ENCODE measurements at places on chromosomes 2 and 18.
A peak's percentile ranks its signal among the peaks of the same experiment; 100 is the strongest.

DNA sequence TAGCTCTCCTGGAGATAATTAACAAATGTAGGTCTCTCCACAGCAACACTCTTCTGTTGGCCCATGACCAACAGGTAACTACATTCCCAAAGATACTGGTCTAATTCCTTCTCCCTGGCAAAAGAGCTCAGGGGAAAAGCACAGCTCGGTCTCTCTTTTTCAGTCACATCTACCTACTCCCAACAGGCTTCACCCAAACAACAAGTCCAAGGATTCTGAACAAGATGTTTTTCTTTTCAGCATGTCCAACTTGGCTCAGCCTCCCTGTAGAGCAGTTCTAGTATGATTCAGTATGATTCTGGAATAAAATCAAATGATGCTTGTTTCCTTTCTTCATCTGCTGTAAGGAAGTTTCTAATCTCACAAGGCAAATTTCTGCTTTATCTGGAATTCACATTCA, 1704.8 kb upstream of the PIK3C3 start:
- DNase-seq, result no peak

DNA sequence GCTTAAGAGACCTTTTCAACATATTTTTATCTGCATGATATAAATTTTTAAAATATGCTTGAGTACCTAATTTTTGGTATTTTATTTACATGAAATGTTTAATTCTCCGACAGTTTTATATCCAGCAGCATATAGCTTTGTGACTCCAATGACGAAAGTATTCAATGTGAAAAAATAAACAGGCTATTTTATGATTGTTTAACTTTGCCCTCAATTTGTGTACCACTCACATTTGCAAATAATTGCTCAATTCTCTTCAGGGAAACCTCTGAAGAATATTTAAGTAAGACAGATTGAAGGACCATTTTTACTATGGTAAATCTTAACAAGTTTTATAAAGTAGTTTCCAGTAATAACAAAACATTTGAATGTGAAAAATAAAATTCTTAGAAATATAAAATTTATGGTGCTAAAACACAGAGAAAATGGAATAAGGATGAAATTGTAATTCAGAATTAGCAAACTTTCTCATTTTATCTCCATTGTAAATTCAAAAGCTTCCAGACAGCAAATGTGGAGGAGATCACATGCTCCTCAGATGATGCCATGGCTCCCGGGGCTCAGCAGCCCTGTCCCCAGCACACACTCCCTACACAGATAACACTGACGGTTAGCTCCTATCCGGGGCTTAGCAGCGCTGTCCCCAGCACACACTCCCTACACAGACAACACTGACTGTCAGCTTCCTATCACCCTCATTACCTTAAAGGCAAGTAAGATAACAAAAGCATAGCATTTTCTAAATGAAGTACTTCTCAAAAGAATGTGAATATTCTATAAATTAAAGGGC, 39.7 kb downstream of the SH3YL1 start:
- DNase-seq, result no peak

DNA sequence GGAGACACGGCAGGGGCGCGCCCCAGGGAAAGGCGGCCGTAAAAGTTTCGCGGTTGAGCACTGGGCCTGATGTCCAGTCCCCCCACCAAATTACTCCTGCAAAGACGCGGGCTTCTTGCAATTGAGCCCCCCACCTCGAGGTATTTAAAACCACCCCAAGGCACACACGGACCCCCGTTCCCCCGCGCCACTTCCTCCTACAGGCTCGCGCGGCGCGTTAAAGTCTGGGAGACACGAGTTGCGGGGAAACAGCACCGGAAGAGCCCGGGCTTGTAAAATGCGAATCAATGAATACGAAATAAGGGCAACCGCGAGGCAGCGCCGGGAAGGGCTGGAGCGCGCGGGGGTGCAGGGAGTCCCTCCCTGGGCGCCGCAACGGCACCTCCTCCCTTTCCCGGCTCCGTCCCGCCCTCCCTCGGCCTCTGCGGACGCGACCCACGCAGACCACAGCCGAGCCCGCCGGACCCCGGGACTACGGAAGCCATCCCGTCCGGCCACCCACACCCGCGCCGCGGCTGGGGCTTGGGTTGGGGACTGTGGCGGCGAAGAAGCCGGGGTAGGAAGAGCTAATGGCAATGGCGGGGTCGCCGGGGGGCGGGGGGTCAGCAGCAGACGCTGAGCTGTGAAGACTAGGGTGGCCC, 918 bp upstream of the NETO1 start:
- no peak for DNase-seq

GRCh38 chr2:95380280-95380679, 22.2 kb upstream of the FAHD2A start:
- DNase-seq, result no peak

DNA sequence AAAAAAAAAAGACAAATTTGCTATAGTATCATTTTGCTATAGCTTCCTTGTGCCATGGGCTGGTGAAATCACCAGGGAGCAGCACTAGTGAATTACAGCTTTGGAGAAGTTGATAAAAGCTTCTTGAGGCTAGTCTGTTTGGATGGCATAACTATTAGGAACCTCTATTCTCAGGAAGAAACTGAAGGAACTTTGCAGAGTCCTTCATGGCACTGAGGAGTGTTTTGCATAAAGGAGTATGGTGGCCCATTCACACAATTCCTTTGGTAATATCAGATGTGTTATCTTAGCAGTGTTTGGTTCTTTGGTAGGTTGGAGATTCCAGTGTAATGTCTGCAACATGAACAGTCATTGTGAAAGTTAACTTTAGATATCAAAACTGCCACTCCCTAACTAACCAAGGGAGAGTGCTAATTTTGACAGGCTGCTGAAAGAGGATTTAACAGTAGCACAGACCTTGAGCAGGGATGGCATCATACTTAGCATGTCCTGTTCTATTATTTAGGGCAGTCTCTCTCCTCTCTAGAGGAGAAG, 76.6 kb upstream of the ZFP36L2 start:
- DNase-seq, result no peak

- no peak for DNase-seq
These were observed 27.7 kb upstream of the ELOA2 start for GRCh38 chr18:47063096-47063495.

DNA sequence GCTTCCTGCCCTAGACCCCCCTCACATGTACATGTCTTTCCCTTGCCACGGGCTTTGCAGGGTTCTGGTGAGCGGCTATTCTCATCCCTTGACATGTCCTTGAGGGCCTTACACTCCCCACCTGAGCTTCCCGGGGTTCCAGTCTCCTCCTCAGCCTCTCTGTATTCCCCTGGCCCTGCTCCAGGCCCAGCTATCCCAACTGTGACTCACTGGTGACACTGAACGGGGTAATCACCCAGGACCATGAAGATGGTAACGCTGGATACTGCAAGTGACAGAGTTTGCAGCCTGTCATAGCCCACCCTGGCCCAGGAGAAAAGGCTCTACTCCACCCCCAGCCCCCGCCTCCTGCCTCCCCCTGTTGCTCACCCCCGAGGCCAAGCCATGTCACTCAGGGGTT, 27.3 kb downstream of the KIF3C start:
- no peak for DNase-seq

GRCh38 chr2:237120916-237121315, 35.2 kb downstream of the COPS8 start:
- DNase-seq, result no peak

GRCh38 chr18:73952296-73952946, 195.2 kb downstream of the FBXO15 start:
- no peak for DNase-seq

DNA sequence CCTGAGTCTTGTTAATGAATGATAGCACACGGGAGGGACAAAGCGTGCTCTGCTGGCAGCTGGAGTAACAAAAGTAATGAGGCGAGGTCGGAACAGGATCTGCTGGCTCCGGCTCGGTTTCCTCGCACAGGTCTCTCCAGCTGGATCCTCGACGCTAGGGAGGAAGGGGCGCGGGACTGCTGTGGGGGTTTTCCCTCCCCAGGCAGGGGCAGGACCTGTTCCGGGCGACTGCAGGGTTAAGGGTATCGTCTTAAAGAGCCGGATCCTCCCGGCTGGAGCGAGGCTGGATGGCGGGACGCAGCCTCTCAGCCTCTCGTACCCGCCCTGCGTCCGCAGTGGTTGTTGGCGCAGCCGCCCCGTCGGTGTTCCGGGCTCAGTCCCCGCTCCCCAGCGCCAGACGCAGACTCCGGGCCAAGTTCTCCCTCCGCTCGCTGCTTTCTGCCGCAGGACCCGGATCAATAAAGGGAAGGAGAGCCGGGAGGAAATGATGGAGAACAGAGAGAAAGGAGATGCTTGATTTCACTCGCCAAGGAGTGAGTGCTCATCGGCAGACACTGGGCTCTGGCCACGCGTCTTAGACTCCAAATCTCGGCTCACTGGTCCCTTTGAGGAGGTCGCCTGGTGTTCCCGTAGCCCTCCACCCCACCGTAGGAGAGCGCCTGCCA, 1.1 kb upstream of the LIPG start:
- no peak for DNase-seq

DNA sequence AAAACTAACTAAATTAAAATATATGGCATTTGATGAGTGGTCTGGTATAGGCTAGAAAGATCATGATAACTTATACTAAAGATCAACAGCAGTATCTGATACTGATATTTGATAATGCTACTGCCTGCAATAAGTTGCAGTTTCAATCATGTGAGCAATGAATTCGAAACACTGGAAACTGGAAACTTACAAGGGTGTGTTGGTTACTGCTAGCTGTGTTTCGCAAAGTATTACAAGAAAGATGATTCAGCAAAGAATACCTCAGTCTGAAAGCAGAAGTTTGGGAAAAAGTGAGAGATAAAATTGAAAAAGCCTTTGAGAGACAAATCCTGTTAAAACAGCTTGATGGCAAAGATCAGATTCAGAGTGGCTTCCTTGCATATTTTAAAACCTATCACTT, 294.5 kb downstream of the CCDC178 start:
- DNase-seq, result no peak

DNA sequence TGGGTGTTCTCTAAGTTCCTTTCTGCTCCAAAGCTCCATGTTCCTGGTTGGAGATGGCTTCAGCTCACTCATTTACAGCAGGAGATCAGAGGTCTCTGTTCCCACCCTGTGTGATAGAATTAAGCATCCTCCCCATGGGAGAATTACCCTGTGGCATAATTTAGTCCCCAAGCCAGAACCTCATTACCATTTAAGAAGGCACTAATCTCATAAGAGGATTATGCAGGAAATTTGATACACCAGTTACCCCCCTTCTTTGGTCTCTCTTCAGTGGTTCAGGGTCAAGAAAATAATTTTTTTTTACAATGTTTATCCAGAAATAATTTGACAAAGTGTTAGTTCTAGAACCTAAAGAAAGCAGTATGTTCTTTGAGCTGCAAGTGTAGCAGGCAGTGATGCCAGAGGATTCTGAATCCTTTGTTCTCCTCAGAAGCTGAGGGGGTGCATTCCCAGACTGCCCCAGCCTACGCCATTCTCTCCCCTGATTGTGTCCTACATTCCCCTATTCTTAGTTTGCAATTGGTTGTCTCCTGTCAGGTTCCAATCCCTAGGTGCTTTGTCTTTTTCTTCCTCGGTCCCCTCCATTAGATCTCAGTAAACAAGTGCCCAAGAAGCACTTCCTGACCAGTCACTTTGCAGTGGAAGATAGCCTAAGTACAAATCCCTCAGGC, 163.6 kb downstream of the PRKCE start:
- DNase-seq, result no peak

DNA sequence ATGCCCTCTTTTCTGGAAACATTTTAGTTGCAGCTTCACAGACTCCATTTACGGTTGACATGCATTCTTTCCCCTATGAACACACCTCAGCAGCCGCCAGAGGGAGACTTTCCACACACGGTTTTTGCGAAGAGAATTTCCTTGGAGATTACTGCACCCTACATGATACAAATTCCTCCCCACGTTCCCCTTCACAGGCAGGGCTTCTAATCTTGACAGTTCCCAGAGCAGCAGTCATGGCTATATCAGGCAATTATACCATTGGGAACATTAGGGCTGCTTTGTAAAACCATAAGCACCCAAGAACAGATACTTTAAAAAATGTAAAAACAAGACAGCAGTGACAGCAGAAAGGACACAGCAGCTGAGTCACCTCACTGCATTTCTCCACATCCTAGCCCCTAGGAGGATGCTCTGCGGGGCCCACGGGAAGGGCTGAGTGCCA, 253.8 kb downstream of the TGIF1 start:
- peak; percentile 18 for DNase-seq

- peak; percentile 88 for DNase-seq
These were observed 166.4 kb downstream of the TMEM247 start for GRCh38 chr2:46645681-46646162.

GRCh38 chr2:180276733-180277132, 269.6 kb upstream of the CWC22 start:
- no peak for DNase-seq

GRCh38 chr2:199784512-199784911, 66.5 kb downstream of the FTCDNL1 start:
- DNase-seq, result no peak

DNA sequence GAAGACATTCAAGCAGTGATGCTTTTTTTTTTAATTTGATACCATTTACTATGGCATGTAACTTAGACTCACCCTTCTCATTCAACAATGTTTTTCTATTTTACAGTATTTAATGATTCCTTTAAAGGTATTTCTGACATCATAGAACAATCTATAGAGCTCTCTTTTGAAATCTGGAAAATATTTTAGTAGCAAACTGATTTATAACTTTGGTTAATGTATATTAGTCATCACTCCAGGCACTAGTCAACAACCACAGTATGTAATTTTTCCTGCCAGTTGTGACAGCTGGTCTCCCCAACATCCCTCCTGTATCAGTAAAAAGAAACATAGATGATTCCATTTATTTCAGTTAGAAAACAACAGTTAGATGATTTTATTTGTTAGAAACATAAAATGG, 122.9 kb downstream of the LCLAT1 start:
- no peak for DNase-seq

DNA sequence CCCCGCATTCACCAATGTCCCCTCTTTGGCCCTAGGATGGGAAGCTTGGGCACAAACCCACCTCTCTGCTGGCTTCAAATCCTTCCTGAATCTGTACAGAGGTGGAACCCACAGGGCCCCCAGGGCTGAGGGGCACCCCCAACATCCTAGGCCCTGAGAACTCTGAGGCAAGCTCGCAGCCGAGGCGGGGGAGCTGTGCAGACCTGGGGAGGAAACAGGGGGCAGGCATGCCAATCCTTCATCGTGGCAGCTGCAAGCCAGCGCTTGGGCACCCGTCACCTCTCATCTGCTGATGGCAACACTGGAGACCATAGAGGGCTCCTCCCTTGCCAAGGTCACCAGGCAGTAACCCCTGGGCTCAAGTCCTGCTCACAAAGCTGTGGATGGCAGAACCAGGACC, 10.8 kb downstream of the ECEL1 start:
- no peak for DNase-seq

Data from non-pigmented ciliary epithelial cell (primary cell).